ENCODE measurements at places on chromosomes 2 and 18.

DNA sequence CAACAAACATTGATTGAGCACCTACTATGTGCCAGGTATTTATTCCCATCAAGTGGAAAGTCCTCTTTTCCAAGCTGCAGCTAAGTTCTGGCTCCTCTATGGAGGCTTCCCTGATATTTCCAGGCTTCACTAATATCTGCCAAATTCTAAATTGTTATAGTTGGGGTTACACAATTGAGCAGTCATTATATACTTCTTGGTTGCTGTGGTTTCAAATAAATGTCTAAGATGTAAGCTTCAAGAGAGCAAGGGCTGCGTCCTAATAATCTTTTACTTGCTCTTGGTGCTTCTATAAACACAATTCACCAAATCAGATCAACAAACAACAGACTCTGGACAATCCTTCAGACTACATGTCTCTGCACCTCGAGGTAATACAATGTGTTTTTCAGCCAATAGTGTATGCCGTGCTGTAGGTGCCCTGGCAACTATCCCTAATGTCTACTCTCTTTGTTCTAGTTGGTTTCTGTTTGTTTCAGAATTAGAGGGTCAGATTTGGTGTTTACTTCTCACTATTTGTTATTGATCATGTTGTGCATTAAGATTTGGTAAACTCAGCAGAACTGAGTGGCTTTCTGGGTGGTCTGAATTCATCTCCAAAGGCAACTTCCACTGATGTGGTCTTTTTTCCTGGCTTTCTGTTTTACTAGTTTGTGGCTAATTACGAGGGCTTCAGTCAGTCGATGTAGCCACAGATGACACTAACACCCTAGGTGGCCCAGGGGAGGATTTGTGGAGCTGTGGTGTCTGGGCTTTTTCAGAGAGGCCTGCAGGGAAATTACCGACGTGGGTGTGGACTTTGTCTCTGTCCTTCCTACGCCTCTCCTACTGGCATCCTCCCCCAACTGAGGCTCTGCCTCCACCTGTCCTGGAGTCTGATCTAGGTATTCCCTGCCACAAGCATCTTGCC is 50.4 kb downstream of the CDCA7 start:
- no peak overlapping the region for H3K4me3 ChIP-seq
- DNase-seq, result no peak
- H3K36me3 ChIP-seq, result no peaks in the 10 kb centered on the region
- peaks cover 10% of the 10 kb centered on the region for H3K4me1 ChIP-seq
- no peak overlapping the region for H3K27ac ChIP-seq
- peaks cover 57% of the 10 kb centered on the region for H3K27me3 ChIP-seq

DNA sequence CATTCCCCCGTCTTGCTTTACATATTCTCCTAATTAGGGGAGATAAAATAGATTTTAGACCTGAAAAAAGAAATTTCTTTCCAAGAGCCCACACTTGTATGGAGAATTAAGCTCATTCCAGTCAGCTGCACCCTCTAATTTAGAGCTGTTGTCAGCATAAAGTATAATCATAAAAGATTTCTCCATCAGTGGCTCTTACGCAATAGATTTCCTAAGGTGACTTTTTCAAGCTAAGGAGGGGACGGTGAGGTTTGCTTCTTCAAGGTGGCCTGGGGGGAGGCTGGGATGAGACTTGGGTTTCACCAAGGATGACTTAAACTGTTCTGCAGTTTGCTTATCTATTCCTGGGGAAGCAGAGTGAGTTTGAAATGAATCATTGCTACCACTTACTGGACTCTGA is 426.2 kb downstream of the NBAS start:
- H3K27ac ChIP-seq, result no peak overlapping the region
- no peak overlapping the region for H3K4me3 ChIP-seq
- DNase-seq, result no peak
- H3K27me3 ChIP-seq, result no peaks in the 10 kb centered on the region

GRCh38 chr18:79420033-79420745 is 24.5 kb downstream of the NFATC1 start:
- H3K36me3 ChIP-seq, result peaks cover 32% of the 10 kb centered on the region
- no peaks in the 10 kb centered on the region for H3K27me3 ChIP-seq
- DNase-seq, result no peak
- no peak overlapping the region for H3K4me3 ChIP-seq
- H3K27ac ChIP-seq, result peak overlapping the region; percentile 55

DNA sequence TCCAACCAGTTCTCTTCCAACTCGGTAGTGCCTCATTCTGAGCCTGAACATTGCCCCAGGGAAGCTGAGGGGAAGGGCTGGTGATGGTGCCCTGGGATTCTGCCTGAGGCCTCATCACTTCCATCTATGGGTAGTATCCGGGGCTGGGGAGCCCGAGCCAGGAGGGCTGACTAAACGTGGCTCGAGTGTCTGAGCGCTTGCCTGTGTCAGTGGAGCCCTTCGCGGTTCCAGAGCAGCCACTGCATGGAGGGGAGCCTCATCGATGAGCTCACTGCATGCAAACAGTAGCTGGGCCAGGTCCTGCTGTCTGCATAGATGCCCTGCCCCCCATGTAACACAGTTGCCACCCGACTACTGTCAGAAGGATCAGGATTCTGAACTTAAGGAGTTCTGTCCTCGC is 129.3 kb downstream of the GLI2 start:
- H3K4me3 ChIP-seq, result no peak overlapping the region
- H3K36me3 ChIP-seq, result no peaks in the 10 kb centered on the region
- H3K4me1 ChIP-seq, result no peaks in the 10 kb centered on the region
- no peak for DNase-seq
